Karpas-422 (cell line): ENCODE measurements at places on chromosomes 3 and 15. TPM values are rescaled to one million over a fixed set of nuclear protein-coding genes. Genes with fewer than 3 reads are reported as not detected.

The SLC33A1 gene
- total RNA-seq, result 29.4 and 54.6 TPM in 2 replicates

The STRIT1 gene
- not detected in 2 replicates for total RNA-seq

The PAK6 gene
- total RNA-seq, result 0.45 and 0.69 TPM in 2 replicates

DNA sequence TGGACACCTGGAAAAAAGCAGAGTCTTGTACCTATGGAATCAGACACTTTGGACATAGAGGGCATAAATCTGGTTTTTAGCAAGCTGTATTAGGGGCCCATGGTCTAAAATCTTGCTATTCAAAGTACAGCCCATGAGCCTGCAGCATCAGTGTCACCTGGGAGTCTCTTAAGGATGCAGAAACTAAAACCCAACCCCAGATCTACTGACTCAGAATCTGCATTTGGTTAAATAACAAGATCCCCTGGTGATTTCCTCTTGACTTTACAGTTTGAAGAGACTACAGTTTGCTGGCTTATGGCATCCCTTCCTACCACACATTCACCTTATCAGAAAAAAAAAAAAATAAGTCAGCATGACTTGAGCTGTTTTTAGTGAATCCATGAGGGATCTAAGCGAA lies 74.9 kb upstream of the NR2F2 start:
- H3K4me3 ChIP-seq, result no peak overlapping the region
- no peak overlapping the region for H3K27ac ChIP-seq
- H3K36me3 ChIP-seq, result no peaks in the 10 kb centered on the region
- H3K27me3 ChIP-seq, result no peaks in the 10 kb centered on the region
- no peaks in the 10 kb centered on the region for H3K4me1 ChIP-seq

- H3K4me1 ChIP-seq, result peaks cover 19% of the 10 kb centered on the region
- H3K36me3 ChIP-seq, result peaks cover 49% of the 10 kb centered on the region; the same call in 1 of the 2 replicates
- H3K4me3 ChIP-seq, result peak overlapping the region; percentile 75
- no peak overlapping the region for H3K27ac ChIP-seq
- H3K27me3 ChIP-seq, result no peaks in the 10 kb centered on the region
- DNase-seq, result no peak
Measured at GRCh38 chr15:101276501-101277037, 716 bp downstream of the SELENOS start.

The CHDH gene
- total RNA-seq, result not detected in 2 replicates

- H3K4me3 ChIP-seq, result no peak overlapping the region
- no peaks in the 10 kb centered on the region for H3K27me3 ChIP-seq
- no peaks in the 10 kb centered on the region for H3K36me3 ChIP-seq
- H3K4me1 ChIP-seq, result no peaks in the 10 kb centered on the region
Measured at GRCh38 chr3:176692966-176693785, 504.1 kb downstream of the TBL1XR1 start.

- H3K4me1 ChIP-seq, result no peaks in the 10 kb centered on the region
- DNase-seq, result no peak
- no peak overlapping the region for H3K4me3 ChIP-seq
- no peak overlapping the region for H3K27ac ChIP-seq
- no peaks in the 10 kb centered on the region for H3K27me3 ChIP-seq
Measured at GRCh38 chr3:195853036-195853435, 41.3 kb upstream of the MUC4 start.

The TEX55 gene
- total RNA-seq, result not detected in 2 replicates

The ZNF35 gene
- 7.0 and 7.2 TPM in 2 replicates for total RNA-seq

The IQCF5 gene
- total RNA-seq, result not detected in 2 replicates

DNA sequence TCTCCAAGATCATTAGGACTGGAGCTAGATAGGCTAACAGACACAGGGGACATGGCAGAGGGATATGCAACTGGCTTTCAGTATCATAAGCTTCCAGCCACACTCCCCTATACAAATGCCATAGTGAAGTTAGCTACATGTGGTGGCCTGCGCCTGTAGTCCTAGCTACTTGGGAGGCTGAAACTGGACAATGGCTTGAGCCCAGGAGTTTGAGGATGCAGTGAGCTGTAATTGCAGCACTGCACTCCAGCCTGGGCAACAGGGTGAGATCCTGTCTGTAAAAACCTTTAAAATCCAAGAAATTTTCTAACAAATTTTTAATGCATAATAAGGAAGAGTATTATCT lies 37.3 kb downstream of the DLG1 start:
- 0 out of 2 replicates have a peak overlapping the region, but pooled peaks have one; percentile 2 for H3K27ac ChIP-seq
- no peak for DNase-seq
- H3K36me3 ChIP-seq, result peaks cover 11% of the 10 kb centered on the region

GRCh38 chr3:43191116-43191515 lies 85.2 kb upstream of the POMGNT2 start:
- H3K27ac ChIP-seq, result no peak overlapping the region
- no peaks in the 10 kb centered on the region for H3K4me1 ChIP-seq
- no peak for DNase-seq
- H3K4me3 ChIP-seq, result no peak overlapping the region
- H3K36me3 ChIP-seq, result no peaks in the 10 kb centered on the region

The NANOGP8 gene
- total RNA-seq, result not detected in 2 replicates

DNA sequence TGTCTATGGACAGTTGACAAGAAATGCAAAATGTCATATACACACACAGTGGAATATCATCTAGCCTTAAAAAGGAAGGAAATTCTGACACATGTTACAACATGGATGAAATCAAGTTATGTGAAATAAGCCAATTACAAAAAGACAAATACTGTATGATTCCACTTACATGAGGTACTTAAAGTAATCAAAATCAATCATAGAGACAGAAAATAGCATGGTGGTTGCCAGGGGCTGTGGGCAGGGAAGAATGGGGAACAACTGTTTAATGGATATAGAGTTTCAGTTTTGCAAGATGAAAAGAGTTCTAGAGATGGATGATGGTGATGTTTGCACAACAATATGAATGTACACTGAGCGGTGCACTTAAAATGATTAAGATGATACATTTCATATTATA lies 613.8 kb upstream of the ZNF385D start:
- no peak for DNase-seq
- no peaks in the 10 kb centered on the region for H3K27me3 ChIP-seq
- H3K27ac ChIP-seq, result no peak overlapping the region
- no peaks in the 10 kb centered on the region for H3K4me1 ChIP-seq

DNA sequence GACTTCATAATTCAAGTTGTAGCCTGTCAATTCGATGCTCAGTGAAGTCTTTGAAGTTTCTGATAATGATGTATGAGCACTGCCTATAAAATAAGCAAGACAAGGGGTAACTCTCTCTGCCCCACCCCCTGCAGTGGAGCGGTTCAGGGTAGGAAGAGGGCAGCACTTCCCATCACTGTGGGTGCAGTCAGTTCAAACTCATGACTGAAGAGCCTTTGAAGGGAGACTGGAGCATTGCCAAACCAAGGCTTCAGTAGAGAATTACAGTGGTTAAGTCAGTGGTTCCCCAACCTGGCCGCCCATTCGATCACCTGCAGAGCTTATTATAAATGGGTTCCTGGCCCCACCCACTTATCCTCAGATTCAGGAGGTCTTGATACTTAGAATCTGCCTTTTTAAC lies 190.6 kb downstream of the SHQ1 start:
- no peak overlapping the region for H3K27ac ChIP-seq
- no peak for DNase-seq
- H3K4me1 ChIP-seq, result no peaks in the 10 kb centered on the region
- no peak overlapping the region for H3K4me3 ChIP-seq

GRCh38 chr3:130582457-130583153 lies 65.6 kb downstream of the COL6A6 start:
- H3K4me1 ChIP-seq, result no peaks in the 10 kb centered on the region
- H3K27me3 ChIP-seq, result no peaks in the 10 kb centered on the region
- H3K36me3 ChIP-seq, result no peaks in the 10 kb centered on the region
- no peak overlapping the region for H3K4me3 ChIP-seq

DNA sequence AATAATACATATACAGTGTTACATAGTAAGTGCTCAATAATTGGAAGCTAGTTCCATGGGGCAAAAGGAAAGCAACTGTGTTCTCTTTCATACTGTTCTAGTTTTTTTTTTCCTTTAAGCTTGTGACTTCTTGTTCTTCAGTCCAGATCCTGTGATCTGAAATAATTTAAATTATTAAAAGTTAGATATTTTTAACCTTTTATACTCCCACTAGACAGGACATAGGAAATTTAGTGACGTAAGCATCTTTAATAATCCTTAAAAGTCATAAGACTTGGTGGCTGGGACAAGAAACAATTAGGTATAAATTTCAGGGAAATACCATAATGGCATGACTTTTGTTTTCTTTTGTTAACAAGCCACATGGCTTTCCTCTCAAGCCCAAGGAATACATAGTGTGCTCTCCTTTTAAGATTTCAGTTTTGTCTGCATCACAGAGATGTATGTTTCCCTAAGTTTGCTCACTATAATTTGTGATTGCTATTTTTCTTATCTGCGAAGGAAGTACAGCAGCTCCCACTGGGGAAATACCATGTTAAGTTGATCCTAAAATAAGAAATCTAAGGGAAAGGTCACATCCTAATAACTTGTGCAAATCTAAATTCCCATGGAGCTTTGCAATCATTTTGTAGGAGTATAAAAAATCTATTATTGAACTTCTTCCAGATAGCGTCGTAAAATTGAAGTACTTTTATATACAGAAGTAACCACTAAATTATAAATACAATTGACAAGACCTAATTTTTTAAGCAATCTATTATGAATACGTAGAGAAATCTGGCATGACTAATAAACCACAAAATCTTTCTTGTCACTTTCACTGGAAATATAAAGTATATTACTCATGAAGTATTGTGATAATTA lies 30.1 kb downstream of the PPARG start:
- no peak overlapping the region for H3K27ac ChIP-seq
- DNase-seq, result no peak
- no peak overlapping the region for H3K4me3 ChIP-seq
- H3K27me3 ChIP-seq, result no peaks in the 10 kb centered on the region
- H3K36me3 ChIP-seq, result no peaks in the 10 kb centered on the region

DNA sequence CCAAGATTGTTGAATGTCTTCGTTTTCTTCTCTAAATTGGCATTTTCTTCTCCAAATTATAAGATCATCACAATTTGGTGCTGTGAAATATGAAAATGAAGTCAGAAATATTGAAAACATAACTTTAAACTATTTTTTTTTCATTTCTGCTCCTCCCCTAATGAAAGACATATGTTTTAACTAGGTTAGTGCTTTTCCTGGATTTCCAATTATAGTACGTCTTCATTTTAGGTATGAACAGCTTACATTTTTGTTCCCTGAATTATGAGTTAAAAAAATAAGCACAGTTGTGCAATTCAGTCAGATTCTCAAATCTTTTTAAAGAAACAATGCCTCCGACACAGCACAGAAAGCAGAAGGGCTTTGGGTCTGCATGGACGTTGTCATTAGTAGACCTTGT lies 83.5 kb upstream of the CFAP20DC start:
- DNase-seq, result no peak
- no peak overlapping the region for H3K4me3 ChIP-seq
- no peaks in the 10 kb centered on the region for H3K36me3 ChIP-seq
- H3K4me1 ChIP-seq, result no peaks in the 10 kb centered on the region

The PIGZ gene
- 0.37 and 1.1 TPM in 2 replicates for total RNA-seq

The SCN11A gene
- total RNA-seq, result 0.07 TPM in 1 of 2 replicates, not detected in the other

The CLDN1 gene
- total RNA-seq, result not detected in 2 replicates

DNA sequence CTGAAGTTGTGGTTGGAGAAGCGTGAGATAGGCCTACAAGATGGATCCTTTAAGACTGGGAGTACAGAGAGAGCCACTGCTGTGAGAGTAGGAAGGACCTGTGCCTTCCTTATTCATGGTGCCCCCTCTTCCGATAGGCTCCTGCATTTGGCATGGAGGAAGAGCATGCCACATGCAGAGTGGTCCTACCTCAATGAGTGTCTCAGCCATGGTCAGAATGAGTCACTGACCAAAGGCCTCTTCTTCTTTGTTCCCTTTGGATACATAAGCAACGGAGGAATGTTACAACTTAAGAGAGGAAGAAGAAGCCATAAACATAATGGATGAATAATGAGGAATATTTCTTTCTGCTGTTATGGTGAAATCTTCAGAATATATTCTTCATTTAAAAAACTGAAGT lies 681.2 kb upstream of the GRM7 start:
- no peaks in the 10 kb centered on the region for H3K4me1 ChIP-seq
- H3K27me3 ChIP-seq, result no peaks in the 10 kb centered on the region
- DNase-seq, result no peak
- no peak overlapping the region for H3K27ac ChIP-seq
- no peak overlapping the region for H3K4me3 ChIP-seq

The EFCAB12 gene
- 0.04 TPM in 1 of 2 replicates, not detected in the other for total RNA-seq

The PRICKLE2 gene
- 0.11 TPM in 1 of 2 replicates, not detected in the other for total RNA-seq

DNA sequence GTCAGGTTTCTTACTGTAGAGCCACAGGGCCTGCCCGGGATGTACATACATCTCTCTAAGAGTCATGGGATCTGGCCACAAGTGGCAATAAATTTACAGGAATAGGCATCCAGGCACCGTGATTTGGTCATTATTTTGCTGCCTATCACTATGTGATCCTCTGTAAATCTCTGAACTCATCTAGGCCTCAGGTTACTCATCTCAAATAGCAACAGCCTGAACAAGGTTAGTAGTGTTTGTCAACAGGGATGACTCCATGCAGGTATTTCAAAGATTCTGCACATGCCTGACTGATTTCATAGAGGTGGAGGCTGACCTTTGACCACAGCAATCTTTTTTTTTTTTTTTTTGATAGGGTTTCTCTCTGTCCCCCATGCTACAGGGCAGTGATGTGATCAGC lies 88.8 kb upstream of the TBL1XR1 start:
- DNase-seq, result no peak
- no peaks in the 10 kb centered on the region for H3K27me3 ChIP-seq
- H3K36me3 ChIP-seq, result no peaks in the 10 kb centered on the region

DNA sequence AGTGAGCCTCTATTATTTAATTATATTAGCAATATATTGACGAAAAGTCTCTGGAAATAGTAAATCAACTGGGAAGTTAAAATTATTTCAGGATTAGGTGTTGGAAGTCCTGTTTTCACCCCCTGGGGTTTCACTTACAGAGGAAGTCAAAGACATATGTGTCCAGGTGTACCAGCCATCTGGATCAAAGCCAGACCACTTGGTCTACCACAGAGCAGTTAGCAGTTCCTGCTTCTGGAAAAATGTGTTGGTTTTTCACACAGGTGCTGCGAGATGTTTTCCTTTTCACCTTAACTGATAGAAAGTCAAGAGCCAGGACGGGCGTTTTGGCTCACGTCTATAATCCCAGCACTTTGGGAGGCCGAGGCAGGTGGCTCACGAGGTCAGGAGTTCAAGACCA lies 13.1 kb downstream of the MME start:
- H3K27me3 ChIP-seq, result no peaks in the 10 kb centered on the region
- peak overlapping the region; percentile 86 for H3K27ac ChIP-seq
- peak; percentile 53 for DNase-seq
- H3K4me3 ChIP-seq, result no peak overlapping the region

DNA sequence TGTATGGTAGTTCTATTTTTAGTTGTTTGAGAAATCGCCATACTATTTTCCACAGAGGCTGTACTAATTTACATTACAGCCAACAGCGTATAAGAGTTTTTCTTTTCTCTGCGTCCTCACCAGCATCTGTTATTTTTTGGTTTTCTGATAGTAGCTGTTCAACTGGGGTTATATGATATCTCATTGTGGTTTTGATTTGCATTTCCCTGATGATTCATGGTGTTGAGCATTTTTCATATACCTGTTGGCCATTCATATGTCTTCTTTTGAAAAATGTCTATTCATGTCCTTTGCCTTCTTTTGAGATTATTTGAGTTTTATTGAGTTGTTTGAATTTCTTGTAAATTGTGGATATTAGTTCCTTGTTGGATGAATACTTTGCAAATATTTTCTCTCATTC lies 114.6 kb downstream of the LRRK1 start:
- no peaks in the 10 kb centered on the region for H3K27me3 ChIP-seq
- H3K4me3 ChIP-seq, result no peak overlapping the region
- peaks cover 96% of the 10 kb centered on the region for H3K36me3 ChIP-seq
- DNase-seq, result no peak
